ENCODE measurements at places on chromosomes 11 and 22.

DNA sequence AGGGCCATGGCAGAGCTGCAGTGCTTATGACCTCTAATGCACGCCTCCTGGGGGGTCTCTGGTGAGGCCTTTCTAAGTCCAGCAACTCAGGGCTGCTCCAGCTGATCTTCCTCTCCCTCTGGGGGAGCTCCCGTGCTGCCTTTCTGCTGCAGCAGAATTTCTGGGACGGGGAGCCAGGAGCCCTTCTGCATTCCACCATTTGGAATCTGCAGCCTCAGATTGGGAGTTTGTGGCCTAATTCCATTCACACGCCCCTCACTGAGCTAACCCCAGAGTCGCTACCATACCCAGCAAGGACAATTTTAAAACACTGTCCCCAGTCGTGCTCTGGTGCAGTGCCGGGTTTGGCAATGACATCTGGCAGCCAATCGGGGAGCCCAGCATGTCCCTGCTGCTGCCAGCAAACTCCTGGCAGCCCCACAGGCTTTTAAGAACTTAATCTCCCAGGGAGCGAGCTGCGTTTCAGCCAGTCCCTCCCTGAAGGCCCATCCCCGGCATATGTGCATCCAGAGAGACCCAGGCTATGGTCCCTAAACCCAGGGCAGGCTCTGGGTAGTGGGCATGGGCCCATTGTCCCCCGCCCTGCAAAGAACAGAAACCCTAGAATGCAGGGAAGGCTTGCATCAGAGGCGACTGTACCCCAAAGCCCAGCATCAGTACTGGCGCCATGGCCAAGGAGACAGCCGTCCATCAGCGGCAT is 4.7 kb downstream of the SHANK2 start:
- DNase-seq, result no peak

- no peak for DNase-seq
Observed at GRCh38 chr22:39477542-39477941, 20.7 kb downstream of the MGAT3 start.

DNA sequence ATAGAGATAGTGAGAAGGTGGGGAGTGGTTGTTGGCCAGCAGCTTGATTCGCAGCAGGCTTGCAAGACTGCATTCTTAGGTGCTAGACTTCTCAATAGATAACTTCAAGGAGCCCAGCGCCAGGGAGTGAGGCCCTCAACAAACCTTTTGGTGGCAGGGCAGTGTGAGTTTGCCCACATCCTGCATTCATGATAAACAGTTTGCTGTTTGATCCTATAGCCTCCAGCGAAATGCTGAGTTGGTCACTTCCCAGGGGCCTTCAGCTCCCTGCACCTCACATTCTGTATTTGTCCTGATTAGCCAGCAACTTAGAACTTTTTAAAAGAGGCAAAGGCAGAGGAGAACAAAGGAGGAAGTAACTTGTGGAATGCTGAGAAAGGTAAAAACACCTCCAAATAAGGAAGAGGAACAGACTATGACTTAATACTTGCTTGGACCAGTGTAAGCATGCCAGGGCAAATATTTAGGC is 25.1 kb downstream of the OR10A6 start:
- no peak for DNase-seq

GRCh38 chr11:16154715-16155396 is 201.5 kb downstream of the SOX6 start:
- no peak for DNase-seq

DNA sequence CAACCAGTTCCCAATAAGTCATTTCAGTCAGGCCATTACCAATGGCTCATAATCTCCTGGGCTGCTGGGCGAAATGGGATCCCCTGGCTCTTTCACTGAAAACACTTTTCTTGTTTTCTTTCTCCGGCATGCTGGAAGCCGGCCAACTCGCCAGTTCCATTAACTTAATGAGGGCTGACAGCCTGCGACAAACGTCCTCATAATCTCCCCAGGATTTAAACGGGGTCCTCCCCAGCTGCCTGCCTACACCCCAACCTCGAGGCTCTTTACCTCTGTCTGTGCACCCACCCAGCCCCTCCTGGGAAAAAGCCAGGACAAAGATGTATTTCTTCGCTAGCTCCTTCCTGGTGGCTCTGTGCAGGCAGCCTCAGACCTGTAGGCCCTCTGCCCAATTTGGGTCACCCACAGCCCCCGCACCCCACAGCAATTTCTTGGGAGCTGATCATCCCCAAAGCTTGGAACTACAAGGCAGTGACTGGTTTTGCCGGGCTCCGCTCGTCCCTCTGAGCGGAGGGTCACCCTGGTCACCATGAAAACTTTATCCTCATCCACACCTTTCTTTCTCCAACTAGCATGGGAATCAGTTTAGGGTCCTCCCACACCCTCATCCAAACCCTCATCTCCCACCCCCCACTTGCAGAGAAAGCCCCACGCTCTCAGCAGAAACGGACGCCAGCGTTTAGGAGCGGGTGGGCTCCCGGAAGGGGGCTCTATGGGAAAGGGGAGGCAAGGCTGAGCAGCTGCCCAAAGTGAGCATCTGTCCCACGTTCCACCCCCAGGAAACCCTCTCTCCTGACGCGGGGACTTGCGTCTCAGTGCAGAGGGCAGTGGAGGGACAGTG is 51.1 kb upstream of the KCNQ1OT1 start:
- DNase-seq, result no peak

DNA sequence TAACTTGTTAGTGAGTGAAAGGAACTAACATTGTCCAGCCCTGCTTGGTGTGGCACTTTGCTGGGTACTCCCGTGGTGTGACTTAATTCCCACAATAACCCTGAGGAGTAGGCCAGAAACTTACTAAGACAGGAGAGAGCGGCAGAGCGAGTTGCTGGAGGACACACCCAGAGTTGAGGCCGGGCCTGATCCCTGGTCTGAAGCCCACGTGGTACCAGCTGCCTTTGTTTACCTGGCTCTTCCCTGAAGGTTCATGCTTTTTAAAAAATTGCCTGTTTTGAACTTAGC is 594 bp downstream of the MPST start:
- DNase-seq, result peak; percentile 42
